ENCODE measurements at places on chromosomes 3 and 15.

- no peak for DNase-seq
These were observed 197.4 kb downstream of the KLHL25 start for GRCh38 chr15:85597155-85597815.

- no peak for DNase-seq
These were observed 10.8 kb downstream of the RASL12 start for GRCh38 chr15:65056868-65057548.

- DNase-seq, result no peak
These were observed 18.1 kb upstream of the TMEM40 start for GRCh38 chr3:12777171-12777570.

GRCh38 chr3:72100080-72100511 is 315.1 kb upstream of the PROK2 start:
- DNase-seq, result no peak

- no peak for DNase-seq
These were observed 20.3 kb upstream of the BSN start for GRCh38 chr3:49533786-49534519.

- DNase-seq, result no peak
These were observed 41.7 kb downstream of the CCR3 start for GRCh38 chr3:46283881-46284450.

All from SIG-M5 (cell line).